Skin of body (tissue), 3 donors: ENCODE measurements at places on chromosomes 13 and 19. TPM values are rescaled to one million over a fixed set of nuclear protein-coding genes. Genes with fewer than 3 reads are reported as not detected.

The KLK3 gene
- total RNA-seq: not detected

The ADM5 gene
- total RNA-seq: 0.69 TPM

GRCh38 chr19:17184371-17184841 is 30.8 kb upstream of the USE1 start:
- DNase-seq: no peak

- no peak for DNase-seq
These were observed 529 bp downstream of the ZNF836 start for GRCh38 chr19:52170863-52171320.

DNA sequence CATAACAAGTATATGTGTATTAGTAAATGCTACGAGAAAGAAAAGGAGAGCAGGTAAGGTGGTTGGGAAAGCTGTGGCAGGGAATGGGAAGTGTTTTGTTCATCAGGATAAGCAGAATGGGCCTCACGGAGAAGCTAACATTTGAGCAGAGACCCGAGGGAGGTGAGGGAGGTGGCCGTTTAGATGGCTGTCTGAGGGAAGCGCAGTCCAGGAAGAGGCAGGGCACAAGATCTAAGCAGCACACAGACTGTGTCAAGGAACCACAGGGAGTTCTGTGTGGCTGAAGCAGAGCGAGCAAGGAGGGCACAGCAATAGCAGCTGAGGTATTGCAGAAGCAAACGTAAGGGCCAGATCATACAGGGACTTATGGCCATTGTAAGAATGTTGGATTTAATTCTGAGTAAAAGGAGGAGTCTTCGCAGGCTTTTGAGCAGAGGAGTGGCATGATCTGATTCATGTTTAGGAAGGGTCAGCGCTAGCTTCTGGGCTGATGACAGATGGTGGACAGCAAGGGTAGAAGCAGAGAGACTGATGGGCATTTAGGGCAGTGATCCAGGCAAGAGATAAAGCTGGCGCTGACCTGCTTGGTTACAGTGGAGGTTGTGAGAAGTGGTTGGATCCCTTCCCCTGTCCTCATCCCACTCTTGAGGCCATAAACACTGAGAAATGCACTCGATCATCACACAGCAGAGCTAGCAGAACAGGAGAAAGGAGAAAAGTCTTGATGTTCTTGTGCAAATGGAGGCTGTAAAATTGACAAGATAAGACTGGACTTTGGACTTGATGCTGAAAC is 199.9 kb downstream of the LACC1 start:
- no peak for DNase-seq

- DNase-seq: no peak
These were observed 1046.8 kb downstream of the SLITRK5 start for GRCh38 chr13:88717946-88718345.

GRCh38 chr13:65133094-65133493 is 2097.0 kb downstream of the PCDH9 start:
- DNase-seq: no peak

- no peak for DNase-seq
These were observed 8.7 kb upstream of the SERPINE3 start for GRCh38 chr13:51330791-51331190.

DNA sequence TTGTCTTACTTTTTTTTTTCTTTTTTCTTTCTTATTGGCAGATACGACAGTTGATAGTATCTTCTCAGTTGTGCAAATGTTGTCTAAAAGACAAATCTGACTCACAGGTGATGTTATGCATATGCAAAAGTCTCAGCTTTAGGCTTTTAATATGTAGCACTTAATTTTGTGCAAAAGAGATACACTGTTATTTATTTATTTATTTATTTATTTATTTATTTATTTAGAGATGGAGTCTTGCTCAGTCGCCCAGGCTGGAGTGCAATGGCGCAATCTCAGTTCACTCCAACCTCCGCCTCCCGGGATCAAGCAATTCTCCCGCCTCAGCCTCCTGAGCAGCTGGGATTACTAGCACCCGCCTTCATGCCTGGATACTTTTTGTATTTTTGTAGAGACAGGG is 383.9 kb upstream of the PCDH9 start:
- DNase-seq: no peak

GRCh38 chr19:57620673-57621348 is 6.8 kb downstream of the ZNF134 start:
- no peak for DNase-seq
